ENCODE measurements at places on chromosomes 11 and 22.

GRCh38 chr11:119342362-119343130 lies 1.9 kb upstream of the C1QTNF5 start:
- no peak for DNase-seq

DNA sequence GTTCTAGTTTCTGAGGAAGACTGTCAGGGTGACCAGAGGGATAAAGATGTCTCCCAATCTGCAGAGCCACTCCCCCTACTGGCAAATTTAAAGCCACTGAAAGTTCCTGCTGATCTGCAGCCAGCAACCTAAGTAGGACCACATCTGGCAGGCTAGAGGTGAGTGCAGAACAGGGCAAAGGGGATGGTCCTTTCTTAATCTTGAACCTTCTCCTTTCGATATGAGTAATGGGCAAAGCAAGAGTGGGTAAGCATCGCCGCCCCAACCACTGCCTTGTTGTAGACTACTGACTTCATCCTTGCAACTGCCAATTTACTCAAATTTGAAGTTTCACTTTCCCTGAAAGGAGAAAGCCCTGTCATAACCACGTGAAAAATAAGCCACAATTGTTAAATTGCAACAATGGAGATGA lies 30.7 kb downstream of the SCUBE2 start:
- DNase-seq: no peak

GRCh38 chr11:72684236-72684912 lies 10.2 kb upstream of the PDE2A start:
- DNase-seq: no peak

DNA sequence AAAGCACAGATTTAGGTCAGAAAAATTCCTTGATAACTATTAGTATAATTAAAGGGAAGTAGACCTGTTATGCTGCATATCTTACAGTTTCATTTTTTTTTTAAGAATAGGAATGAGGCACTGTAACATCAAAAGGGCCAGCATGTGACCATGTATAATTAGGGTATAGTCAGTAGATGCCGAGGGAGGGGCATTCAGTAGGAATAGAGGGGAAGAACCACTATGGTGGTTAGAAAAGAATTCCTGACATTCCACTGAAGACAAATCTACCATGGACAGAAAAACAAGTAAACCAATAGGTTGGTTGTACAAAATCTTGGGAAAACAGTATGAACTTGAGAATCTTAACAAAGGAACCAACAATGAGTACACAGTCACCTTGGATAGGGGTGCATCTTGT lies 78.4 kb upstream of the CCDC179 start:
- no peak for DNase-seq

GRCh38 chr11:62575156-62575555 lies 1.5 kb upstream of the EEF1G start:
- DNase-seq: no peak

DNA sequence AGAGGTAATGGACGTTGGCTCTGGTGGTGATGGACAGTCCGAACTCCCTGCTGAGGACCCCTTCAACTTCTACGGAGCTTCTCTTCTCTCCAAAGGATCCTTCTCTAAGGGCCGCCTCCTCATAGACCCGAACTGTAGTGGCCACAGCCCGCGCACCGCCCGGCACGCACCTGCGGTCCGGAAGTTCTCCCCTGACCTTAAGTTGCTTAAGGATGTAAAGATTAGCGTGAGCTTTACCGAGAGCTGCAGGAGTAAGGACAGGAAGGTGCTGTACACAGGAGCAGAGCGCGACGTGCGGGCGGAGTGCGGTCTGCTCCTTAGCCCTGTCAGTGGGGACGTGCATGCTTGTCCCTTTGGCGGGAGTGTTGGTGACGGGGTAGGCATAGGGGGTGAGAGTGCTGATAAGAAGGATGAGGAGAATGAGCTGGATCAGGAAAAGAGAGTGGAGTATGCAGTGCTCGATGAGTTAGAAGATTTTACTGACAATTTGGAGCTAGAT lies 6.1 kb downstream of the DGCR8 start:
- no peak for DNase-seq

GRCh38 chr22:30649430-30650007 lies 13.9 kb downstream of the SLC35E4 start:
- DNase-seq: peak; percentile 44

DNA sequence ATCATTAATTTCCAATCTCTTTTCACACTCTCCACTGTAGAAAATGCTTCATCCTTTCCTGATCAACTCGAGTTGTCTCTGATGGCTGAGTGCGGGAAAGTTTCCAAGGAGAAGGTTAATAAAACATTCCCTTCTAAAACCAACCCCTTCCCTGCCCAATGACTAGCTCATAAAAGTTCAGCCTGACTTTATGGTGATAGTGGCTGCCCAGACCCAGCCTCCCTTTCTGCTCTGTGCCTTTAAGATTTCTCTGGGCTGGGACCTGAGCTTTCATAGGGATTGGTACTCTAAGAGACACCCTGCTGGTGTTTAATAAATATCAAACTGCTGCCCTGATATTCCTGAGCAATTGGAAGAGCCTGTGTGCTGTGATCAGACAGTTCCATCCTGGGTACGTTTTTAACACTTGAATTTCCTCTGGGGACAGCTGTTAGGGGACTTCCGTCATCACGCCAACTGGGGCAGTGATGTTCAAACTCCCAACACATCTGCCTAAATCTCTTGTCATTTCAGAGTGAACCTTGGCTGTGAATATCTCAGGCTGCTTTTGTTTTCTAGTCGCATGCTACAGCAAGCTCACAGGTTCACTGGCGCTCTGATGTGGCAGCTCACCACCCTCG lies 195.0 kb upstream of the KIRREL3 start:
- DNase-seq: no peak

DNA sequence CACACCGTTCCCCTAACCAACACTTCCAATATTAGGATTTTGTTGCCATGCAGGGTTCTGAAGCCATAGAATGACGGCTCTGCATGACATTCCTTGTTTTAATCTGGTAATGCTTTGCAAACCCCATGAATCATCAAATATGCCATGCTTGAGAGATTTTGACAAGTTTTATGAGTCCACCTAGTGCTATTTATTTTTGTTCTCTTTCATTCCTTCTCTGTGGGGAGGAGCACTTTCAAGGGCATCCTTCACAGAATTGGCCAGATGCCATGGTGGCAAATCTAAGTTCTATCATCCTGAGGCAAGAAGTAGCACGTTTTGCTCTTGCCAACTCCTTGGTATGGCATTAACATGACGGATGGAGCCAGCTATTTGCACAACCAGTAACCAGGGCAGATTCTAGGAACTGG lies 268.4 kb downstream of the FAM76B start:
- no peak for DNase-seq

DNA sequence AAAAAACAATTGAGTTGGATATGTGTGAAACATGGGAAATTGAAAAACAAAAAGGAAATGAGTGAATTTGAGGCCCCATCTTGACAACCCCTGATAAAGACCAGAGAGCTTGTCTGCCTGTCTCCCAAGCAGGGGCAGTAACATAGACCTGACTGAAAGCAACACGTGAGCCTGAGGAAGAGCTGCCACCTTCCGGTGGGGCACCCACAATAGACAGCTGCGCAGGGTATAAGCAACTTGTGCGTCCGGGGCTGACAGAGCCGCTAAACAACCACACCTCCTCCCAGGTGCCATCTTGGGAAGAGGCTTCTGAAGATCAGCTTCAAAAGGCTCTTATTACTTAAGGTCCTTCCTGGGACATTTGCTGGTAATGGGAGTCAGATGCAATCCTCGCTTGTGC lies 166.8 kb downstream of the NTM start:
- DNase-seq: no peak
